Activated naive CD4-positive, alpha-beta T cell treated with anti-CD3 and anti-CD28 coated beads for 36 hours (primary cell): ENCODE measurements at places on chromosomes 3 and 15.

DNA sequence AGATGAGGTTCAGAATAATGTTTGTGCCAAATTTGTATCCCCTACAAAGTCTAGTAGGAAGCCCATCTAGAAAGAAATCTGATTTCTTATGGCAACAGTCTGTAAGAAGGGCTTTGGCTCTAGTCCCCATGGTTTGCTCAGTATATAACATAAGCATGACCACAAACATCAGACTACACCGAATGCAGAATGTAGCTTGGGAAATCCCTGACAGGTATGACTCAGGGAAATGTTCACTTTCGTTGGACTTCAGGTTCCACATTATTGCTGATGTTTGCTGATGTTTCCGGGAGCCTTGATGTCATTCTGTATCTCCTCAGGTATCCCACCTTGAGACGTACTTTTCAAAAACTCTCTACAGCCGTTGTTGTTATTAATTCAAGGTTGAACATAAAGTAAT, 304.4 kb upstream of the TGFBR2 start:
- DNase-seq = peak; percentile 18

DNA sequence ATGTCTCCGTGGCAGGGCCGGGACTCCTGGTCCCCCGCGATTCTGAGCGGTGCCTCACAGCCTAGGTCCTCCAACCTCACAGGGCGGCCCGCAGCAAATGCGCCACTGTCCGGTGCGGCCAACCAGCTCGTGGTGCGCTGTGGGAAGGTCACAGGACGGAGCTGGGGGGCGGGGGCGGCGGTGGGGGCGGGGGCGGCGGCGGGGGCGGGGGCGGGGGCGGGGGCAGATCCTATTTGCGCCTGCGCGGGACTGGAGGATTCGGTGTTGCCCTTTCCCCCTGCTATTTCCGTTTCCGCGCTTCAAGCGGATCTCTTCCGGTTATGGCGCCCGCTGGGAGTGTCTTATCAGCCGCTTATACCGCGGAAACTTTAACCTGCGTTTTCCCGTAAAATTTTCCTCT, 106.7 kb upstream of the SNRPN start:
- peak; percentile 23 for DNase-seq

- no peak for DNase-seq
Observed at GRCh38 chr3:72536206-72536877, 311.9 kb downstream of the SHQ1 start.

DNA sequence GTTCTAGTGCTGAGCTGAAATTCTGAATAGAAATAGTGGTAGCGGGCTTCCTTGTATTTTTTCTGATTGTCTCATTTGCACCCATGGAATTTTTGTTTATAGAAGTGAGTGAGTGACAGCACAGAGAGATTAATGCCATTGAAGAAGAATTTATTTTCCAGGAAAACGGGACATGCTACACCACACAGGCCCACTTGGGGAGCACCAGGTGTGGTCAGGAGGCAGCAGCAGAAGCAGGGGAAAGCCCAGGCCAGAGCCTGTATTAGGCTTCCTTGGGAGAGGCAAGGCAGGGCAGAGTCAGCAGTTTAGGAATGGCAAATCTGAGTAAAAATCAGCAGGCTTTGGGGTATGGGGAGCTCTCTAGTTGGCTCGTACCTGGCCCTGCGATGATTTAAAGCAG, 88.4 kb upstream of the ATP11B start:
- DNase-seq = no peak

DNA sequence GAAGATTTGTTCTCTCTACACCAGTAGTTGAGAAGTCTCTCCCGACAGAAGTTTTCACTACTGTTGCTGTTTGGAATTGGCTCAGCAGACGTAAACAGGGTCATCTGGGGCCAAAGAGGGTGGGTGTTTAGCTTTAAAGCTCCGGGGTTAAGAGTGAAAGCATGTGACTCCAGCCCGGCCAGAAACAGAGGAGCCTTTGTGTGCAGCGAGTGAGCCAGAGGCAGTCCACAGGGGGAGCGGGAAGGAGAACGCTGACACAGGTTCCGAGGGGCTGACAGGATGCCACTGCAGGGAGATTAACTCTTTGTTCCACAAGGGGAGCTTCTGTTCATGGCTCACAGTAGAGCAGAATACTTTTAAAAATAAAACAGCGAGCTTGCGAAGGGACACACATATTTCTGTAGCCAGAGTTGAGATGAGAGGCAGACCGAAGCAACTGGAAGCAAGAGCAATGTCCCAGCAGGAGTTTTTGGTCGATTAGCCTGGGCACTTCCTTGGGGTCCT, 26.9 kb downstream of the BMF start:
- peak; percentile 40 for DNase-seq

- DNase-seq = no peak
Observed at GRCh38 chr15:73165435-73165834, 113.2 kb downstream of the NEO1 start.

DNA sequence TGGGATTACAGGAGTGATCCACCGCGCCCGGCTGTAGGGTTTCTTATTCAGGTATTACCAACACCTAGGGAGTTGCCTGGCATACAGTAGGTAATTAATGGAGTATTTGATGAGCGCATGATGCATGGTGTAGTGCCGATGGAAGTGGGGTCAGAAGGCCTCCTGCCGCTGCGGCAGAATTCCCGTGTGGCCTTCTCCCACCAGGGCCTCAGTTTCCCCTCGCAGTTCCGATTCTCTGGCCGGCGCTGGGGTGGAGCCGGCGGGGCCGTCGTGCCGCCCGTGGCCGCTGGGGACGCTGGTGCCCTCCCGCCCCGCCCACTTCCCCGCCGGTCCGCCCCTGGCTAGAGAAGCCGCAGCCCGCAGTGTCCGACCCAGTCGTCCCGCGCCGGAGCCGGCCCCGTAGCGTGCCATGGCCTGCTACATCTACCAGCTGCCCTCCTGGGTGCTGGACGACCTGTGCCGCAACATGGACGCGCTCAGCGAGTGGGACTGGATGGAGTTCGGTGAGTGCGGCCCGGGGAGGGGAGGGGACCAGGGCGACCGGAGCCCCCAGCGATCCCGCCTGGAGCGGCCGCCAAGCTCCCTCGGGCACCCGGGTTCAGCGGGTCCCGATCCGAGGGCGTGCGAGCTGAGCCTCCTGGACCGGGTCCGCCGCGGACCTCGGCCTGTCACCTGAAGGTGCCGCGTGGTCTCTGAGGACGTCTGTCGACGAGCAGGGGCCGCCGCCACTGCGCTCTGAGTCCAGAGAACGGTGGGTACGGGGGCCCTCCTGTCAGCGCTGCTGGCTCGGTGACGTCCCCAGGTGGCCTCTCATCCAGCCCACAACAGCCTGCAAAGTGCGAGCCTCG, at the start of gene IRAK2:
IRAK2 (plus strand) TSS at position 374 of the 848 bp plus-strand sequence; CDS start at position 410, 36 bp downstream.
- DNase-seq = peak; percentile 62

GRCh38 chr15:37903919-37904625, 30.4 kb upstream of the TMCO5A start:
- DNase-seq = no peak

GRCh38 chr3:112199622-112200316, 66.7 kb upstream of the GCSAM start:
- no peak for DNase-seq

- no peak for DNase-seq
Observed at GRCh38 chr15:42385980-42386700, 26.8 kb downstream of the CAPN3 start.

DNA sequence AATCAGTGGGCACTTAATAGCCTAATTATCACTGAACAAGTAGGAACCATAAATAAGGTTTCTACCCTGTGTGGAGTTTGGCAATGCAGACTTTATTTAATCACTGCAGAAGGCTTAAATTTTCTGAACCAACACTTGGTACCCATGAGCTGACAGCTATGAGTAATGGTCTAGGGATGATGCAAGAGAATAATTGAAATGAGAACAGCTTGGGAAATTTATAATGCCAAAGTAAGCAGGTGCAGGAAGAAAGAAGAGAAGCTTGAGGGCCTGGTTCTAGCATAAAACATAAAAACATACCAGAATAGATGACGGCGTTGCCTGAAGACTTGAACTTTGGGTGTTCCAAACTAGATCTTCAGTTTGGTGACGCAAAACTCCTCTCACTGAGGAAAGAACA, 67.0 kb downstream of the IMPG2 start:
- DNase-seq = no peak

DNA sequence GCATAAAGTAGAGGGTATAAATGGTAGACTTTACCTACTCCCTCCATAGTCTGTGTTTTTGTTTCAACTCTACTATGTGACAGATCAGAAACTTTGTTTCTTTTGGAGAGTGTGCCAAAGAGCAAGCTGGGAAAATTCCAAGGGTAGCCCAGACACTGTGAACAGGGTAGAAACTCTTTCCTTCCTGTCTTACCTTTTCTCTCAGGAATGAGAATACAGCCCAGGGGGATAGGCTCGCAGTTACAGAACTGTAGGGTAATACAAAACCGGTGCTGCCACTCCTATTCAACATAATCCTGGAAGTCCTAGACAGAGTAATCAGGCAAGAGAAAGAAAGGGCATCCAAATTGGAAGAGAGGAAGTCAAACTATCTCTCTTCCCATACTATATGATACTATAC, 256.3 kb downstream of the CPNE4 start:
- DNase-seq = no peak

- DNase-seq = peak; percentile 52
Observed at GRCh38 chr3:192917404-192918274, at the start of gene MB21D2. Gene MB21D2 (minus strand): TSS chr3:192917856. CDS start chr3:192917840, 16 bp downstream.

- no peak for DNase-seq
Observed at GRCh38 chr3:159178209-159178897, 376.5 kb downstream of the MFSD1 start.

DNA sequence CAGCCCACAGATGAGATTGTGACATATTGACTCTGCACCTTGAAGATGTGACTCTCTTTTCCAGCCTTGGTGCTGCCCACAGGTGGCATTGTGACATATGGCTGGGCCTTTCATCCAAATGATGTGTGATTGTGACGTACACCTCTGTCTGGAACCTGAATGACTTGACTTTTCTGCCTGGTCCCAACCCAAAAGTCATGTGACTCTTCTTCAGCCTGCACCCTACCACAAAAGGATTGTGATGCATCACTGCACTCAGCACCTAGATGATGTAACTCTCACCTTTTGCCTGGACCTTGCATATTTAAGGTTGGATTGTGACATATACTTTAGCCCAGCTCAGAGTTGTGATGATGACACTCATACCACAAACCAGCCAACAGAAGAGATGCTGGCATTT, 204.5 kb downstream of the OCA2 start:
- DNase-seq = no peak

DNA sequence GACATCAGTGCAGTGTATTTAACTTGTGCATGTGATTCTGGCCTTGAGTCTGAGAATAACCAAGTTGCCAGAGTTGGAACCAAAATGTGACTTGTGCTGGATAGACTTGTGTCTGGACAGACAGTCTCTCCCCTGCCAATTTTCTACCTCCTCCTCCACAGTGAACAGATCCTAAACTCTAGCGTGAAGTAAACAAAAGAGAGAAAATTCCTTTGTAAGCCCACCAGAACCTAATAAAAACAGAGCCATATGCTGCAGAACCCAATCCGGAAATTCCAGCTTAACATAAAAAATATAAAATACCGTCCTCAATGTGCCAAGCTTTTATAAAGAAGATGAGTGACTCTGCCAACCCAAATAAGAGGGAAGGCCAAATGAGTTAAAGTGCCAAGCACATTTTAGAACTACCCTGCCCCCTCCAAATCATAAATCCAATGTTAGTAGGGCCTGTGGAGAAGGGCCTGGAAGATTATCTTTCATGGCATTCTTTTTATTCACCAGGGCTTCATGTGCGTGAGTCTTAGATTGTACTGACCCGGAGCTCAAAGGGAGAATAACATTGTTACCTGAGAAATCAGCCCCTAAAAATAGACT, 344.6 kb upstream of the PROK2 start:
- DNase-seq = no peak

DNA sequence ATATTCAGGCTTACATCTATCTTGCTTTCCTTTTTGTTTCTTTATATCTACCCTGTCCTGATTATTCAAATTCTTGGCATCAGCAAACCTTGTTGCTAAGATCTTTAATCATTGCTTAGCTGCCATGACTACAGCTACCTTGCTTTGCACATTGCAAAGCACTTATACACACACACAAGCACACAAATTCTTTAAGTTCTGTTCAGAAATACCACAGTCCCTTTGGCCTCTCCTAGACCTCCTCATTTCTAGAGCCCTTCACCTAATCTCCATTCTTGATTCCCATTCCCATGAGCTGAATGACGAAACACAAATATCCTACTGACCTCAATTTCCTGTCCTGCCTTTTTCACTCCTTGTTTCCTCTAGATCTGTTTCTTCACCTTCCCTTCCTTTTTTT, 409.6 kb downstream of the UNC13C start:
- DNase-seq = no peak

DNA sequence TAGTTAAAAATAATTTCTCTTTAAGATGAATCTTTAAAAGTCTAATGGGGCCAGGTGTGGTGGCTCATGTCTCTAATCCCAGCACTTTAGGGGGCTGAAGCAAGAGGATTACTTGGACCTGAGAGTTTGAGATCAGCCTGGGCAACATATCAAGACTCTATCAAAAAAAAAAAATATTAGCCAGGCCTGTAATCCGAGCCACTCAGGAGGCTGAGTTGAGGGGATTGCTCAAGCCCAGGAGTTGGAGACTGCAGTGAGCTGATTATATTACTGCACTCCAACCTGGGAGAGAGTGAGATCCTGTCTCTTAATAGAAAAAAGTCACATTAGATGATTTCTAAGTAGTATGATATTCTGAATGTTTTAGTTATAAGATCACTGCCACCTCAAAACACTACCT, 322.0 kb upstream of the MANF start:
- DNase-seq = no peak

GRCh38 chr3:54850484-54851018, 77.3 kb downstream of the LRTM1 start:
- no peak for DNase-seq

GRCh38 chr3:107543666-107544065, 20.9 kb downstream of the BBX start:
- peak; percentile 13 for DNase-seq

- DNase-seq = no peak
Observed at GRCh38 chr3:186983659-186984058, 53.3 kb downstream of the ST6GAL1 start.

GRCh38 chr3:177106184-177106583, 91.1 kb downstream of the TBL1XR1 start:
- DNase-seq = no peak

DNA sequence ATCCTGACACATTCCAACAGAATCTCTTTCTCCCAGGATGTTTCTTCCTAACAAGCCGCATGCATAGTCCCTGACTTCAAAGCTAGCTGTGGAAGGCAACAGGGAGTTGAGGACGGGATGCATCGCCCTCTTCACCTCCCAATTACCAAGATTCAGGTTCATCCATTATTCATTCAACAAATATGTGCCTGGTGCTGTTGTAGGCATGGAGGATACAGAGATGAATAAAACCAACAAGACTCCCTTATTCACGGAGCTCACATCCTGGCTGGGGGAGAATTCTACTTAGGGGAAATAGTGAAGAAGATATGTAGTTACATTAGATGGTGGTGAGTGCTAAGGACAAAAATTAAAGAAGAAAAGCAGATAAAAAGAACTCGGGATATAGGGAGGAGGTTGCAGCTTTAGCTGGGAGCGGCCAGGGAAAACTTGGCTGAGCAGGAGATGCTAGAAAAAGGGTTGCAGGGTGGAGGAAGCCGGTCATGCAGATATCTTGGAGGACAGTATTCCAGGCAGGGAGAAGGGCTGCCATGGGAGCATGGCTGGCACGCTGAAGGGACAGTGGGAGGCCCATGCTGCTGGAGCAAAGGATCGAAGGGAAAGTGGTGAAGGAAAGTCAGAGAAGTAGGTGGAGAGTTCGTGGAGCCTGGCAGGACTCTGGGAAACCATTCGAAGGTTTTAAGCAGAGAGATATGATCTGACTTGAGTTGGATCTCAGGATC, 5.0 kb downstream of the ITGB5 start:
- DNase-seq = no peak
